ENCODE measurements at places on chromosomes 13 and 19.

- peaks cover 4% of the 10 kb centered on the region for H3K27me3 ChIP-seq
- peaks cover 73% of the 10 kb centered on the region for H3K36me3 ChIP-seq
- peaks cover 73% of the 10 kb centered on the region for H3K4me1 ChIP-seq
- peak overlapping the region; percentile 96 for H3K27ac ChIP-seq
- no peak overlapping the region for H3K4me3 ChIP-seq
These were observed 114.0 kb downstream of the STK24 start for GRCh38 chr13:98462946-98463345.

- H3K27me3 ChIP-seq: peaks cover 3% of the 10 kb centered on the region
- H3K4me3 ChIP-seq: no peak overlapping the region
- no peak overlapping the region for H3K27ac ChIP-seq
- H3K36me3 ChIP-seq: peaks cover 8% of the 10 kb centered on the region
These were observed 82.7 kb downstream of the ATP11A start for GRCh38 chr13:112772539-112772909.

GRCh38 chr19:42762789-42763188, 2.7 kb downstream of the PSG8 start:
- no peak for DNase-seq
- no peaks in the 10 kb centered on the region for H3K4me1 ChIP-seq
- H3K36me3 ChIP-seq: no peaks in the 10 kb centered on the region
- H3K4me3 ChIP-seq: no peak overlapping the region
- no peaks in the 10 kb centered on the region for H3K27me3 ChIP-seq

- H3K27me3 ChIP-seq: no peaks in the 10 kb centered on the region
- H3K27ac ChIP-seq: peak overlapping the region; percentile 27
- H3K4me1 ChIP-seq: peaks cover 34% of the 10 kb centered on the region
- H3K36me3 ChIP-seq: peaks cover 18% of the 10 kb centered on the region
- DNase-seq: no peak
- H3K4me3 ChIP-seq: no peak overlapping the region
These were observed 10.9 kb downstream of the ARHGEF1 start for GRCh38 chr19:41893899-41894298.

DNA sequence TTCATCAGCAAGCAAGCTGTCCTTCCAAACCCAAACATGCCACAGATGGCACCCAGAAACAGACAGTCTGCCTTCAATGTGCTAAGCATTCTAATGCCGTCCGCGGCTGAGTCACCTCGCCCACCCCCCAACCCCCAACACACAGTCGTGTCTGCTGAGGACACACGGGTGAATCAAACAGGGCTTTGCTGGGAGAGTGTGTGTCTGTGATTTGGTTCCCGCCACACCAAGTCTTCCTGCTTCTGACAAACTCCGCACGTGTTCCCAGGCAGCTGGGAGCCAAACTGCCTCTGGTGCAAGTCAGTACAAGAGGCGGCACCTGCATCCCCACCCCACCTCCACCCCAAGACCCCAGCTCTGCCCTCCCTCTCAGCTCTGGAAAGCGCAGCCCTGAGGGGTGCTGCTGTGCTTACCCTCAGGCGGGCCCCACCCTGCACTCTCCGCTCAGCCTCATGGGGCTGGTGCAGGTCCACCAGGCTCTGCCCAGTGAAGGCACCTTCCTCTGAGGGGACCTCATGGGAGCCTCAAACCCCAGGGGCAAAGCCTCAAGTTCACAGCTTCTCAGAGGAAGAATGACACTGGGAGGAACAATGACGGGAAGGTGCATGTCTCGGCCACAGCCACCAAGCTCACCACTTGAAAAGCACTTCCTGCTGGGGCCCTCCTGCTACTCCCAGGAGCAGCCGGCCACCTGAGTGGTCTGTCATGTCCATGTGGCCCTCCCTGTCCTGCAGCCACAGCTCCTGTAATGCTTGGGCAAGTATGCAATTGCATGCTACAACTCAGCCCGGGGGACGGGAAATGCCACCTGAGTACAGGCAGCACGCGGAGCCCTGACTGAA, 15.0 kb upstream of the SLC35E1 start:
- peaks cover 93% of the 10 kb centered on the region for H3K4me1 ChIP-seq
- peak overlapping the region; percentile 87 for H3K27ac ChIP-seq
- H3K27me3 ChIP-seq: no peaks in the 10 kb centered on the region
- peak; percentile 34 for DNase-seq
- peak overlapping the region; percentile 28 for H3K4me3 ChIP-seq

DNA sequence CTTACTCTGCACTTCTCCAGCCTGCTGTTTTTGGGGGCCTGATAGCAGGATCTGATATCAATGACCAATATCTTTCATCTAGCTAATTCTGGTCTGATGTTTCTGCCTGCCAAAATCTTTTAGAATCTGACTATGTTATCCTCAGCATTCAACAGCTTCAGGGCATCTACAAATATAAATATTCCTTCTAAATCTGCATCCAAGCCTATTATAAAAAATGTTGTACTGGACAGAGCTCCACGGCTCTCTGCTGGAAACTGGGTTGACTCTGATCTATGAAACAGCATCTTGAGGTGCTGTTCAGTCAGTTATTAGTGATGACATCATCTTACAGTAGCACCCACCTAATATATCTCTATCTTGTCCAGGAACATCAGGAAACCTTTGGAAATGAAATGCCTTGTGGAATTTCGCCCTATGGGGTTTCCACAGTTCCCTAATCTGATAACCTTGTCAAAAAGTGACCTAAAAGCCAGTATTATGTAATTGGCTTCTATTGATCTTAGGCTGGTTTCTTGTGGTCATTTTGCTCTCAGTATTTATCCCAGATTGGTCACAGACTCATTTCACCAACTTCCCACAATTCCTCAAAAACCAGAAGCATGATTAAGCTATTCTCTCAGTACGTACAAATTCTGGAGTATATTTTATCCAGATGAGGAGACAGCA, 33.0 kb downstream of the ERICH6B start:
- DNase-seq: no peak
- H3K4me3 ChIP-seq: no peak overlapping the region
- no peaks in the 10 kb centered on the region for H3K36me3 ChIP-seq

DNA sequence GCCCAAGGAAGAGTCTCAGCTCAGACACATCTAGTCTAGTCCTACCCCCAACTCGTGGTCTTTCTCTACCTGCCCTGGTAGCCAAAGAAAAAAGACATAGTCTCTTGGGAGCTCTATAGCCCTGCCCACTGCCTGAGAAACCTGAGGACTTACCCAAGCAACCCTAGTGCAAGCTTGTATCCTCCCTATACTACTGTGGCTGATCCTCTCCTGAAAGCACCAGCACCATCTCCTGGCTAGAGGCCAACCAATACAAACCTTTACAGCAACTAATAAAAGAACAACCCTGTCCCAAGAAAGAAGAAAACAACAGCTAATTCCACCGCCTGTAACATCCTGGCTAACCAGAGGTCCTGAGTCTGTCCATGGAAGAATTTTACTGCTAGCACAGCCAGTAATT, 532.4 kb downstream of the SLITRK6 start:
- no peak overlapping the region for H3K4me3 ChIP-seq
- peaks cover 2% of the 10 kb centered on the region for H3K27me3 ChIP-seq
- H3K4me1 ChIP-seq: peaks cover 18% of the 10 kb centered on the region

Data from nephron progenitor cell (in vitro differentiated cells).